ENCODE measurements at places on chromosomes 2 and 18.

GRCh38 chr2:137493261-137493660 lies 471.0 kb upstream of the HNMT start:
- no peak for DNase-seq

GRCh38 chr2:47270421-47270820 lies 115.3 kb upstream of the STPG4 start:
- no peak for DNase-seq

DNA sequence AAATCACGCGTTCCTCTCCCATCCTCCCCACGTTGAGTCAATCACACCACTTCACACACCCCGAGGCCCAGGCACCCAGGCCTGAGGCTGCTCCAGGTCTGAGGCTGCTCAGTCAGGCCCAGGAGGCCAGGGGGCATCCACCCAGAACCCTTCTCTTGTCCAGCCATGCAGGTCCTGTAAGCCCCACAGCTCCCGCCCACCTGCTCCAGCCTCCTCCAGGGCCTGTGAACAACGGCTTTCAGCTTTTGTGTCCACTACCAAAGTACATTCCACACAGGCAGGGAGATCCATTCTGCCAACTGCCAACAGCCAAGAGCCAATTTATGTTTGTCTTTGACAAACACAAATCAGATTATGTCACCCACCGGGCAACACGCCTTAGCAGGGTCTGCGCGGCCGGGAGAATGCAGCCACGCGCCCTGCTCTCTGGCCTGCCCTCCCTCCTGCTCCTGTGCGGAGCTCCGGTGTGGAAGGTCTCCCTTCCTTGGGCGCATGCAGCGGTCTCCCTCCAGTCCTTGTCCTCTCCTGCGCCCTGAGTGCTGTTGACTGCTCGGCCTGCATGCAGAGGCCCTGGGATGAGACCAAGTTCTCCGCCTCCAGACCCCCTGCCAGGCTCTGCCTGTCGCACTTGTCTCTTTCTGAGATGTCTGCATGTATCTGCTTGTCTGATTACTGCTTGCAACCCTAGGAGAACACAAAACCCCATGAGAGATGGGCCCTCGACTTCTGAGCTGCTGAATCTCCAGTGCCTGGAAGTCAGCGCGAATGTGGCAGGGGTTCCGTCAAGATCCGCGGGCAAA lies 146.6 kb downstream of the ZNF516 start:
- no peak for DNase-seq

- DNase-seq, result no peak
These were observed 9.2 kb upstream of the NFATC1 start for GRCh38 chr18:79386547-79386946.

GRCh38 chr2:207891086-207891844 lies 121.6 kb upstream of the FZD5 start:
- DNase-seq, result no peak

DNA sequence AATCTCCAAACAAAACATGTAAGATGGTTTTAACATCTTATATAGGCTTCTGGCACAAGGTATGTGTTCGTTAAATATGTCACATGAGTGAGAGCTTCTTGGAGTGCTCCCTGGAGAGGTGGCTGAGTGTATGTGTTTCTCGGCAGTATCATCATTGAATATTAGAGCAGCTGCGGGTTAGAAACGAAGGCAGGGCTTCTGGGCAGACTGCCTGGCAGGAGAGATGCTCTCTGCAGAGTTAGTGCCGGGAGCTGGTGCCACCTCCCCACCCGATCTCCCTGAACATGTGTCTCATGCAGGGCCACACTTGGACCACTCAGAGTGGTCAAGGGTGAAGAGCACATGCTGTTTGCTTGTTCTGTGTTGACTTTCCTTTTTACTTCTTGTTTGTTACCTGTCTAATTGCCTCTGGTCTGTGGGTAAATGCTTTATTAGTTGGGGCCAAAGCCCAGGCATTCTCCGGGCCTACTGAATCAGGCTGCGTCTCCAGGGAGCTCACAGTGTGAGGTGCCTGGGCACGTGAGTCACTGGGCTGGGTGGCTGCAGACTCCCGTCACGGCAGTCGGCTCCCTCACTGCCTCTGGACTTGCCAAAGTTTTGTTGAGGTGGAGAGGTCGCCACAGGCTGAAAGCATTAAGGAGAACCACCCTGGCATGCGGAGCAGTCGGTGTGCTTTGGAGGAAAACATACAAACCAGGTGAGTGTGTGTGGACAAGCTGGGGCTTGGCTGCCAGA lies 246.6 kb downstream of the FHOD3 start:
- DNase-seq, result no peak

DNA sequence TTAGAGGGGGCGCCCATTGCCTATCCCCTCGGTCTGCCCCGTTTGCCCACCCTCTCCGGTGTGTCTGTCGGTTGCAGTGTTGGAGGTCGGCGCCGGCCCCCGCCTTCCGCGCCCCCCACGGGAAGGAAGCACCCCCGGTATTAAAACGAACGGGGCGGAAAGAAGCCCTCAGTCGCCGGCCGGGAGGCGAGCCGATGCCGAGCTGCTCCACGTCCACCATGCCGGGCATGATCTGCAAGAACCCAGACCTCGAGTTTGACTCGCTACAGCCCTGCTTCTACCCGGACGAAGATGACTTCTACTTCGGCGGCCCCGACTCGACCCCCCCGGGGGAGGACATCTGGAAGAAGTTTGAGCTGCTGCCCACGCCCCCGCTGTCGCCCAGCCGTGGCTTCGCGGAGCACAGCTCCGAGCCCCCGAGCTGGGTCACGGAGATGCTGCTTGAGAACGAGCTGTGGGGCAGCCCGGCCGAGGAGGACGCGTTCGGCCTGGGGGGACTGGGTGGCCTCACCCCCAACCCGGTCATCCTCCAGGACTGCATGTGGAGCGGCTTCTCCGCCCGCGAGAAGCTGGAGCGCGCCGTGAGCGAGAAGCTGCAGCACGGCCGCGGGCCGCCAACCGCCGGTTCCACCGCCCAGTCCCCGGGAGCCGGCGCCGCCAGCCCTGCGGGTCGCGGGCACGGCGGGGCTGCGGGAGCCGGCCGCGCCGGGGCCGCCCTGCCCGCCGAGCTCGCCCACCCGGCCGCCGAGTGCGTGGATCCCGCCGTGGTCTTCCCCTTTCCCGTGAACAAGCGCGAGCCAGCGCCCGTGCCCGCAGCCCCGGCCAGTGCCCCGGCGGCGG lies 1.7 kb downstream of the MYCN start:
- DNase-seq, result no peak

DNA sequence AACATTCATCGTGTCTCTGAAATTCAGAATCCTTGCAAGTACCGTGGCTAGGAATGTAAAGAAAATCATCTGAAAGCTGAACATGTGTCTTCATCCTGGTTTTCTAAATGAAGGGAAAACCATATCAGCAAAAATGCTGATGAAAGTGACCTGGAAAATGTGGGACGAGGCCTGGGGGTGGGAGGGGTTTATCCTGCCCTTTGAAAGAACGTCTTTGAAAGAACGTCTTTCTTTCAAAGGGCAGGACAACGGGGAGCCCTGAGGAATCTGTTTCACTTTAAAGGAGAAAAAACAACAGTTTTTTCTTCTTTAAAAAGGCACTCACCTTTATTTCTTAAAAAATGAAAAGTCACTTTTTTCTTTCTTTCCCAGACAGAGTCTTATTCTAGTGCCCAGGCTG lies 185.2 kb downstream of the ALPK2 start:
- DNase-seq, result no peak

GRCh38 chr2:8399731-8400130 lies 282.1 kb upstream of the ID2 start:
- no peak for DNase-seq

DNA sequence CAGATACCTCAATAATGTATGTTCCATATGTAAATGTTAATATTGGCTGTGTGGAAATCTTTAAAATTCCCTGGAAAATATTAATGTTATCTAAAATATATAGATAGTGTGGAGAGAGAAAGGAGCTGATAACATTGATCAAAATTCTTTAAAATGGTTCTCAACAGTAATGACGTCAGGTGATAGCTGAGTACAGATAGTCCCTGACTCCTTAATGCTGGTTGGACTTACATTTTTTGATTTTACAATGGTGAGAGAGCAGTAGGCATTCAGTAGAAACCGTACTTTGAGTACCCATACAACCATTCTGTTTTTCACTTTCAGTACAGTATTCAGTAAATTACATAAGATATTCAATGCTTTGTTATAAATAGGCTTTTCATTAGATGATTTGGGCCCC lies 146.6 kb downstream of the GALNT3 start:
- DNase-seq, result no peak

DNA sequence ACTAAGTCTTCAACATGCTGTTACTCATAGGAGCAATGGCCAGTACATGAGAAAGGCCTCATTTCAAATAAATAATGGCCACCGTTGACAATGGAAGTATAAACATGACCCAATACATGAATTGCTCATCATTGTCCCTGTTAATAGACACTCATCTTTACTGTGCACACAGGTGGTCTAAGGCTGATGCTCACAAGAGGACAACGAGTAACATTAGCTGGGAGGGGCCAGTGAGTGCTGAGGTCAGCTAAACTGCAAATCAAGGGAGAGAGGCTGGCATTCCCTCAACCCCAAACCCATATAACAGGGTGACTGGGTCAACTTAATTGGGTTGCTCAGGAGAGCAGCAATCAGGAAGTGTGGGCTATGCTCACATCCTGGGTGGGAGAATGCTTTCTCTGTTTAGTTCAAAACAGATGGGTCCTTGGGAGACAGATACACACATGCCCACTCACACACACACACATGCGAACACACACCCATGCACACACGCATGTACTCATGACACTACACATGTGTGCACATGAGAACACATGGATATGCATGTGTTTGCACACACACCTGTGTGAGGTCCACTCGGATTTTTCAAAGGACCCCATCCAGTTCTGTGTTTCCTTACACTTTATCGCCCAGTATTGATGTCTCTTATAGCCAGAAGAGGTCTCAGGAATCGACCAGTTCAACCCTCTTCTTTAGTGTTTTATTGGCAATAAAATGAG lies 172.0 kb downstream of the INHBB start:
- no peak for DNase-seq

- DNase-seq, result no peak
These were observed 2.4 kb downstream of the FAM171B start for GRCh38 chr2:186696290-186696689.

GRCh38 chr18:48781163-48781987 lies 169.4 kb downstream of the SMAD7 start:
- no peak for DNase-seq

DNA sequence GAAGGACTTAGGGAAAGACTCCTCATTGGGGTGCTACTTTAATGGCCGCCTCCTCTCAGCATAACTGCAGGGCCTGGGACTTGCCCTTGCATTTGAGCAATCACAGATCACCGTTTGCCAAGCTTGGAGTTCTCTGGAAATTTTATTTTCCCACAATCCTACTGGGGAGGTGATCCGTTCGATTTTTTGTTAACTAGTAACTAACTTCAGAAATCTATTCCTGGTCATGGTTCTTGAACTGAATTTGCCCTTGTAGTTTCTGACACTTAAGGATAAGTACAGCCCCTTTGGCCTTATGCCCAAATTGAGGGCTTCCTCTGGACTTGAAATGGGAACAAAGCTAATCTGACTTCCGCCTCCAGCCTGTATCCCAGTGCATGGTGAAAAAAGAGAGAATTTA lies 60.5 kb upstream of the ST3GAL5 start:
- no peak for DNase-seq

- no peak for DNase-seq
These were observed 369.7 kb downstream of the CTNNA2 start for GRCh38 chr2:79882548-79882947.

DNA sequence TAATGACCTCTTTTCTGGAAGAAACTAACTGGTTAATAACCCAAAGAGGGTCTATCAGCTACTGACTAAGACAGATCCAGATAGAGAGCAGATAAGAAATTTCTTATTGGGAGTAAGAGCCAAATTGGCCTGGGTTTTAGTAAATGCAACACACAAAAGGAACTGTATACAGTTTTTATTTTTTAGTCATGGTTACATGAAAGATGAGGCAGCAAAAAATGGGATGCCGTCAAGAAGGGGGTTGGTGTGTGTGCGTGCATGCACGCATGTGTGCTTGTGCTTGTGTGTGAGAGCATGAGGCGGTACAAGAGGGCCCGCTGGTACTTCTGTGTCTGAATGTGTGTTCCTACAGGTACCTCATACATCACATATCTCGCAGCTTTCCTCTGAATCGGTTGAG lies 466.2 kb upstream of the HNRNPA3 start:
- DNase-seq, result no peak

DNA sequence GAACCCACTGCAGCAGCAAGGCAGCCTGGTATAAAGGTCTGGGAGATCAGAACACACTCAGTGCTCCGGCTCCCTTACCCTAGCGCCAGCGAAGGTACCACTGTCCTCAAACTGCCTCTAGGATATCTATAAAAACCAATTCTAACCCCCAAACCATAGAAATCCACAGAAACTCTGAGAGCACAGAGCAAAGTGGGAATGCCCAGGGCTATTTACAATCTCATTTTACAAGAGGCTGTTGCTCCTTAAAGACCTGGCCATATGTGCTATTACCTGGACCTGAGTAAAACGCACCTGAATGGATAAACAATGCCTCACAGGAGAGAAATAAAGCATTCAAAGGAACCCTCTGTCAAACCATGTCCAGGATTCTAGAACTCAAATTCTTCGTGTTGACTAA lies 4.3 kb downstream of the STK39 start:
- DNase-seq, result no peak

DNA sequence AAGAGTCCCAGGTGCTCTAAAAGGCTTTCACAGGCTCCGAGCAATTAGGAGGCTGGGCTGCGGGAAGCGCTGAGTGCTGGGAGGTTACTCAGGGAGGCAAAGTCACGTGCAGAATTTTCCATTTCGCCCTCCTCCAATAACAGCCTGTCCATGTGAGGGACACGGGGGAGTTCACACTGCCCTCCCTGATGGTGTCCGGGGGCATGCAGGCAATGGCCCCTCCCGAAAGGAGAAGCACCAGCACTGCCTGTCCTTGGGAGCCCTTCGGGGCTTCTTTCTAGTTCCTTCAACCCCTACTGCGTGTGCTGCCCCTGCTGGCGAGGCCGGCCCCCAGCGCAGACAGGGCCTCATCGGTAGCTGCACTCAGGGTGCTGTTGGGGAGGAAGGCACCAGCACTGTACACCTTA lies 63.1 kb upstream of the HPCAL1 start:
- DNase-seq, result no peak

DNA sequence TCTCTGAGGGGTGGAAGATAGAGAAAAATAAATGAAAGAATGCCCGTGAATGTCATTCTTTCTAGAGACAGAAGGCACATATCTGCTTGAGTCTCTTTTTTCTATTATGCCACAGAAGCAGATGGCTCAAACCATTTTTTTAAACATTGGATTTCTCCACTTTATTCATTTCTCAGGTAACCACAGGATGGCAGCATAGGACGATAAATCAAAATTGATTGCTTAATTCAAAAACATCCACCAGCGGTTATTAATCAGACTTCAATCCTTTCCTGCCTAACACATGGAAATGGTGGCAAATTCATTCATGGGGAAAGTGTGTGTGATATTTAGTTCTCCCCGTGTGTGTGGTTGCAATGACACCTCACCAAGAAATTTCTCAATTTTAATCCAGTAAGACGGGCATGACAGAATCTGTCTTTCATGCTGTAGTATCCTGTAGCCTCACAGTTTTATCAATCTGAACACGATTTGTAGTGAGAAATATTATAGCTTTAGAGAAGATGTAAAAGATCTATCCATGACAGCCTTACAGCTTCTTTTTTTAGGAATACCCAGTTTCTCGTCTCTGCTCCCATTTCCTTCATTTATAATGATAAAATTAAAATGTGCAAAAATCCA lies 72.2 kb downstream of the DSC3 start:
- DNase-seq, result no peak

All from activated T-helper 1 cell treated with anti-CD3 and anti-CD28 coated beads, Interleukin-12 subunit alpha, Interleukin-12 subunit beta, Interleukin-2, Interleukin-4 antibody, amounts not matched to agents 30 ng/mL and 10 ng/mL and 1 ng/mL, durations not matched to agents 14 hours and 24 hours and 36 hours (primary cell).